ENCODE measurements at places on chromosomes 6 and 20.

DNA sequence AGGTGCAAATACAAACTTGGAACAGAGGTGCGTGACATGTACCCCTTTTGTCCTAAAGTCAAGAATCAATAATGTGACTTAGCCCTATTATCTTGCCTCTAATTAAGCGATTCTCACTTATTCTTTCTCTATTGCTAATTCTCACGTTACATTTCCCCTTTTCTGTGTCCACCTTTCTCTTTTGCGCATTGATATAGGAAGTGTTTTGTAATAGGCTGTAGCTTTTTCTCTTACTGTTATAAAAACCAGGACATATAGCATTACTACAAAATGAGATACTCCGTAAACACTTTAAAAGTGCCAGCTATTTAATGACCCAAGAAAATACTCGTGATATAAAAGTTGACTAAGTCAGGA, 669 bp upstream of the TMEM30A start:
- H3K27ac ChIP-seq: no peak overlapping the region
- H3K4me1 ChIP-seq: peaks cover 32% of the 10 kb centered on the region
- DNase-seq: no peak
- no peaks in the 10 kb centered on the region for H3K27me3 ChIP-seq
- no peaks in the 10 kb centered on the region for H3K36me3 ChIP-seq

DNA sequence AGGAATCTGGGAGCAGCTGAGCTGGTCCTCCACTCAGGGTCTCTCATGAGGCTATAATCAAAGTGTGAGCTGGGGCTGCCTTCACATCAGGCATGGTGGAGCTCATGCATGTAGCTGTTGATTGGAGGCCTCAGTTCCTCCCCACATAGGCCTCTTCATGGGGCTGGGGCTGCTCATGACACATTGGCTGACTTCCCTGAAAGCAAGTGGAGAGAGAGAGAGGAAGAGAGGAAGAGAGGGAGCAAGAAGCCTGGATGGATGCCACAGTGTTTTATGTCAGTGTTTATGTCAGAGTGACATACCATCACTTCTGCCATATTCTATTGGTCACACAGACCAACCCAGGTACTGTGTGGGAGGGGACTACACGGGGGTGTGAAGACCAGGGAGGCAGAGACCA, 43.8 kb downstream of the EYA2 start:
- H3K4me1 ChIP-seq: no peaks in the 10 kb centered on the region
- no peaks in the 10 kb centered on the region for H3K36me3 ChIP-seq
- no peak overlapping the region for H3K27ac ChIP-seq

DNA sequence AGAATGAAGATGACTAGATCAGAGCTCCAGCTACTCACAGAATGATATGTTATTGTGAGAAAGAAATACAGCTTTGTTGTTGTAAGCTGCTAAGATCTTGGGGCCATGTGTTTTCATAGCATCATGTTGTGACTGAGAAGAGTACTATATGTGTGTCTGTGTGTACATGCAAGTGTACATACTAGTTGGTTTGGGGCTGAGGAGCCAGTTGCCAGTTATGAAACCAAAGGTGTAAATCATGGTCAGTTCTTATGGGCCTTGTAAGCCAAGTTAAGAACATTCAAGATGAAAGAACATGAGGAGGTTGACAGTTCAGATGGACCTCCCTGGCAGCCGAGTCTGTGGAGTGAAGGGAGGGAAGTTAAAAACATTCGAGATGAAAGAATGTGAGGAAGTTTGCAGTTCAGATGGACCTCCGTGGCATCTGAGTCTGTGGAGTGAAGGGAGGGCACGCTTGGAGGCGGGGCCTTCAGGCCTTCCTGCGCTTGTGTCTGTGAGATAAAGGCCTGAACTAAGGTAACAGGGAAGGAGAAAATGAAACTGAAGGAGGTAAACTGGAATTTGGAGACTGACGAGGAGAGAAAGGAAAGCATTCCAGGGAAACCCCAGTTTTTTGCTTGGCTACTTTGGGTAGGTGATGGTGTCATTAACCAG, 13.9 kb downstream of the AFDN start:
- no peaks in the 10 kb centered on the region for H3K36me3 ChIP-seq
- no peak for DNase-seq
- H3K27me3 ChIP-seq: peaks cover 18% of the 10 kb centered on the region

GRCh38 chr6:170584954-170585498, 589 bp upstream of the PDCD2 start:
- no peak for DNase-seq
- peak overlapping the region; percentile 99 for H3K4me3 ChIP-seq
- H3K36me3 ChIP-seq: peaks cover 8% of the 10 kb centered on the region
- peaks cover 41% of the 10 kb centered on the region for H3K4me1 ChIP-seq
- peak overlapping the region; percentile 98 for H3K27ac ChIP-seq
- H3K27me3 ChIP-seq: peaks cover 7% of the 10 kb centered on the region

DNA sequence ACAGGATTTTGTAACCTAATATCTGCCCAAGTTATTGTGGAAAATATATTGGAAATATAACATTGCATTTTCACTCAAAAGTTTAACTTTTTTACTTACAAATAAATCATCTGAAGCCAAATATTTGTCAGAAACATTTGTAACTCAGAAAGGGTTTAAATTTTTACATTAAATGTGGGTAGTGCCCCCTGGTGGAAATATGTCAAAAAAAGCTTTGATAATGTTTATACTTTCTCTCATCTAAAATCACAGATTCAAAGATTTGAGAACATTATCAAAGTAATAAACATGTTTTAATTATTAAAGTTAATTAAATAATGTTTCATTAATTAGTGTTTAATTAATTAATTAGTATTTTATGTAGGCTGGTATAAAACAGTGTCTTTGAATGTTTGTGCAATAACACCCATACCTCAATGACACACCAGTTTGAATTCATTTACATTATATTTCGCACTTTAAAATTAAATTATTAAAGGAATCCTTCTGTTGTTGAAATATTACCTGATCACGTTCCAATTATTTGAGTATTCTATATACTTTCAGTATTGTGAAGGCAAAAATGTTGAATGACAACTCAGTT, 320.1 kb upstream of the FKBP1C start:
- H3K27me3 ChIP-seq: no peaks in the 10 kb centered on the region
- no peak overlapping the region for H3K27ac ChIP-seq
- no peaks in the 10 kb centered on the region for H3K36me3 ChIP-seq
- no peaks in the 10 kb centered on the region for H3K4me1 ChIP-seq

DNA sequence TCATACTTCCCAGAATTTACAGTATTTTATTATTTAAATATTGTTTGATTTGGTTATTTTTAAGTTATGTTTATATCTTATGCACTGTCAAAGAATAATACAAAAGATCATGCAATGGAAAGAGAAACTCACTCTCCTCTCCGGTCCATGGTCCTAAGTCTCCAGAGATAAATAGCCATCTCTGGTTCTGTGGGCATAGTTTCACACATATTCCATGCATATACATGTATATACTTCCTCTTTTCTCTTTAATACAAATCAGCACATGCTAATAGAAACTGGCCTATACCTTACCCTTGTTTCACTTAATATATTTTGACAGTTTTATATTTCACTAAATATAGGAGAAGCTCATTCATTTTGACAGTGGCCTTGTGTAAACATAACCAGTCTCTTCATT, 901.7 kb upstream of the CITED2 start:
- H3K36me3 ChIP-seq: no peaks in the 10 kb centered on the region
- H3K27me3 ChIP-seq: no peaks in the 10 kb centered on the region
- H3K4me1 ChIP-seq: no peaks in the 10 kb centered on the region
- no peak overlapping the region for H3K27ac ChIP-seq
